Left lung (tissue), 14 donors: ENCODE measurements at places on chromosomes 2 and 18. TPM values are rescaled to one million over a fixed set of nuclear protein-coding genes. Genes with fewer than 3 reads are reported as not detected.
A peak's percentile ranks its signal among the peaks of the same experiment; 100 is the strongest.

- DNase-seq, result no peak
Measured at GRCh38 chr2:82968358-82968757, 1490.7 kb downstream of the SUCLG1 start.

DNA sequence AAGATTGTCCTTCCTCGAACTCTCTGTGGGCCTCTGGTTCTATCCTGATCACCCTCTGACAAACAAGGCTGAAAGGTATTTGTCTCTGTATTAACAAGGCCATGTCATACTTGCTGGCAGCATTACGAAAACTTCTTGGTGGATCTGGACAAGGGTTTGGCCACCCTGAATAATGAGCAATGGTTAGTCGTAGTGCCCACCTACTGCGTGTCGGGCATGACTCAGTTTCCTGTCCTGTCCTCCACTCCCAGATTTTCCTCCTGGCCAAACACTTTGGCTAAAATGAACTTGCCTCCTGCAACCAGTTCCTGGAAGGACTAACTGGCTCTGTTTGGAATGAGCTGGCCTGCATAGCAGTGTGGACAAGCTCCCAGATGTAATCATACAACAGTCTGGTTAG lies 198.5 kb upstream of the SMIM21 start:
- DNase-seq, result no peak

DNA sequence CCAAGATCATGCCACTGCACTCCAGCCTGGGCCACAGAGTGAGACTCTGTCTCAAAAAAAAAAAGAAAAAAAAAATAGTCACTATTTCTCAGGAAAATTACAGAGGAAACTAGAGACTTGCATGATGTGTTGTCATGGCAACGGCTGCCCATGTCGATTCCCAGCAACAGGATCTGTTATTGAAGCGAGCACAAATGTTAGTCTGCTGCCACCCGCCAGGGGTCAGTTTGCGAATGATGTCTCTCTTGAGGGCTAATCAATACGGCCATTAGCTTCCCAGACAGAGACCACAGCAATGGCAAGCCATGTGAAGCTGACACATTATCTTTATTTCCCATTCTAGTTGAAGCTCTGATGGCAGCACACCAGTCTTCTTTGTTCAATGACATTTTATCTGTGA lies 32.4 kb upstream of the ACYP2 start:
- DNase-seq, result no peak

- no peak for DNase-seq
Measured at GRCh38 chr2:234273887-234274584, 222.8 kb downstream of the ARL4C start.

DNA sequence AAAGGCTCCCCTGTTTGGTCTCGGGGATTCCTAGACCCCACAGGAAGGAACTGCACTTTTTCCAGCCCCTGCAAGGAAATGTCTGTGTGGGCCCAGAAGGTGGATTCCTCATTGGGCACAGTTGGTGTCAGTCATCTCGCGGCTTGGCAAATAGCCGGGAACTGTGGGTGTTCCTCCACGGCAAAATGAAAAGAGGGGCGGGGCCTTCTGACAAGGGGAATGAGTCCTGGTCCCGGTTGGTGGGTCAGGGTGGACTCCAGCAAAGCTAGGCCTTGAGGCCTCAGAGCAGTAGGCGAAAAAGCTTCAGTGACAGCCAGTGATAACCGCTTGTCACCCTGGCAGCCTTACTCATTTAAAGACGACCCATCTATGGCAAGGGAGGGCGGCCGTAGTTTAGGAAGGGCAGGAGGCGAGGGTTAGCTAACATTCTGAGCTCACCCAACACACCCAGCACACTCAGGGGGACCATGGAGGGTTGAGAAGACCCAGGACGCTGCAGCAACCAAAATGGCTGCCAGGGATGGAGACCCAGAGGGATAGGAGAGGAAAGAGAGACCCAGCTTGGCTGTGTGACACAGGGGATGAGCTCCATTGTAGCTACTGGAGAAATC lies 16.5 kb downstream of the SLC4A3 start:
- no peak for DNase-seq

DNA sequence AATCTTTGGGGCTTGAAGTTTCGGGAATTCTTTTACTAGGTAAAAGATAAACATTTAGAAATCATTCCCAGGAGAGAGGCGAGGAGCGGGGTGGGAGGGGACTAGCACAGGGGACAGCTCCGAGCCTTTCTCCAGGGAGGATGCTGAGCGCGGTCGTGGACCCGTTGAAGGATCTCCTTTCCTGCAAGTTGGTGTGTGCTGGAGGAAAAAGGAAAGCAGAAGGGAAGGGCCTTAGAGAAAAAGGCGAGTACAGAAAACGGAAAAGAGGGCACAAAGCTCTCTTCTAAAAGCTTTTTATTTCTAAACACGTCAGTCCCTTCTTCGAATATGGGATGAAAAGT lies 640 bp downstream of the SLC39A6 start:
- DNase-seq, result peak; percentile 19

DNA sequence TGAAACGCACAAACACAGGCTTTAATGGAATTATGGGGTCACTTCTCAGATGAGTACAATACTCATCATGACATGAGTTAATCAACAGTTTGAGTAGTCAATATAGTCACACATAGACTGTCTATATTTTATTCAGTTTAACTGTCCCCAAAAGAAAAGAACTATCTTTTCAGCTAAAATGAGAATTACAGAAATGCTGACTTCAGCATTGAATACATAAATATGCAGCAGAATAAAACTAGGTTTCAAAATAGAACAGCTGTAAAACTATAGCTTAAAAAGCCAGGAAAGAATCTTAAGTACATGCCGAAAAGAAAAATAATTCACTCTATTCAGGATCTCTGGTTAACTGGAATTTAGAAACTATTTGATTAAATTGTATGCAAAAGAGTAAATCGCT lies 30.0 kb downstream of the SMAD4 start:
- no peak for DNase-seq

DNA sequence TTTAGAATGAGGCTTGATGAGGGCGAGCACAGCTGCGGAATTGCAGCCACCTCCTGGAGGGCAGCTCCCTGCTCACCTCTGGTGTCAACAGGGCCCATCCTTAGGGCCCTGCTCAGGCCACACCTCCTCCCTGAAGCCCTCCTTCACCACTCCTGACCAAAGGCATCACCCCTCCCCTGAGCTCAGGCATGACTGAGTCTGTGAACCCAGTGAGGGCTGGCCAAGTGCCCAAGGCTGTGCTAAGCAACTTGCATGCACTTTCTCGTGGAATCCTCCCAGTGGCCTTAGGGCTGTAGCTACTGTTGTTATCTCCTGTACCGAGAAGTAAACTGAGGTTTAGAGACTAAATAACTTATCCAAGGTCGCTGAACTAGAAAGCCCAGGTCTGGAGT lies 101.7 kb downstream of the KLHL29 start:
- DNase-seq, result no peak

DNA sequence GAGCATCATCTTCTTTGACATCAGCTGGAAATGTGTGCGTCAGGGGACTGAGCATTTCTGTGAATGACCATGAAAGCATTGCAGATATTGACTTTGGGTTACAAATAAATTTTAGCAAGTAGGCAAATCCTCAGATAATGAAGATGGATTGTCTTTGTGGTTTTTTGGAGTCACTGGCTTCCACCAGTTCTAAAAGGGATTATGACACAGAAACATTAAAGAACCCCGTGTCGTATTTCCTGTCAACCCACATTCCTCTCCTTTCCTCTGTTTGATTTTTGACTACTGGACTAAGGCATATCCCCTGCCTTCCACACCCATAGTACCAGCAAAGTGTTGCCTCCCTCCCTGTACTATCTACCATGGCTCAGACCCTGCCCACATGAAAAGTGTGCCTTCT lies 268.1 kb downstream of the MYO3B start:
- no peak for DNase-seq

DNA sequence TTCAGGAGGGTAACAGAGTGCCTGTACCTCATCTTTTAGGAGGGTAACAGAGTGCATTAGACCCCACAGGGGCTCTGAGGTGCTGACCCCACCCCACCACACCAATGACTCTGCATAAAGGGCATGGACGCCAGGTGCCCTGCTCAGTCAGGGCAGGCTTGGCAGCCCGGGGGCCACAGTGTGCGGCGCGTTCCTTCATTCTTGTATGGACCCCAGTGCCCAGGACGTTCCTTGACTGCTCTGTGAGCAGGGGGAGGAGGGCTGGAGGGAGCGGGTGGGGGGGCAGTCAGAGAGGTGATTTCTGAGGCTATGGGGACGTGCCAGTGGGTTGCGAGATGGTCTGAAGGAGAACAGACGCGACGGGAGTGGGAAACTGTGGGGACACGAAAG lies 168.7 kb upstream of the NCK2 start:
- DNase-seq, result no peak

DNA sequence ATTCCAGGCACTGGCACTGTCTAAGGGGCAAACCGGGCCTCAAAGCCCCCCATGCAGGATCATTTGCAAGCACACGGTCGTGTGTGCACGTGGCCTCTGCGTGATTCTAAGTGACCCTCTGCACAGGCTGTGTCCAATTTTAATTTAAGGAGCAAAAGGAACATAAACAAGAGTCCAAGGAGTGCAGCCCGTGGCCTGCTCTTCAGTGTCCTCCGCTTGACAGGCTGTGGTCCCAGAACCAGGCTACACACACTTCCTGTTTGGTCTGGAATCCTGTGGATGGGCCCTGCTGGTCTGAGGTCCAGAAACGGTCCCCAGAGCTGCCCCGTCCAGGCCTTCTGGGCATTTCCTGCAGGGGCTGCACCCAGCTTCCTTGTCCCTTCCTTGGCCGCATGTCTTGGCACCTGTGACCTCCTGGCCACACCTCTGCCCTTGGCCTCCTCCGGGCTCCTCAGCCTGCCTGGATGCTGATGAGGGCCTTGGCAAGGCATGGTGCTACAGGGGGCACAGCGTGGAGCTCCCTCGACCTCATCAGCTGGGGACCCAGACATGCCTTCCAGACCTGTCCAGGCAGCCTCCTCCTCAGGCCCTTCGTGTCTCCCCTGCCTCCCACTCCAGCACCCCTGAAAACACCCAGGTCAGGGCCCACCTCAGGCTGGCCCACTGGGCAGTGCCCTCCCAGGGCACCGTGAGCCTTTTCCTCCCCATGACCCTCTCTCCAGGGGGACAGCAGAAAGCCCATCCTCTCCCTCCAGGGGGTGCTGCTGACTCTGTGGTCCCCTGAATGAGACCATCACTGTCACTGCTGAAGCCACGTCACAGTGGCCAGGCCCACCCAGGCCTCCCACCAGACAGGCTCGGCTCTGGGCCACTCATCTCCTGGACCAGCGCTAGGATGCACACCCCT lies 136.4 kb upstream of the GPC1 start:
- no peak for DNase-seq

GRCh38 chr18:52489396-52490306 lies 149.7 kb downstream of the DCC start:
- DNase-seq, result no peak

- DNase-seq, result no peak
Measured at GRCh38 chr2:157082950-157083349, 174.6 kb upstream of the GALNT5 start.

GRCh38 chr2:85997017-85997970 lies 108.4 kb downstream of the POLR1A start:
- DNase-seq, result no peak

DNA sequence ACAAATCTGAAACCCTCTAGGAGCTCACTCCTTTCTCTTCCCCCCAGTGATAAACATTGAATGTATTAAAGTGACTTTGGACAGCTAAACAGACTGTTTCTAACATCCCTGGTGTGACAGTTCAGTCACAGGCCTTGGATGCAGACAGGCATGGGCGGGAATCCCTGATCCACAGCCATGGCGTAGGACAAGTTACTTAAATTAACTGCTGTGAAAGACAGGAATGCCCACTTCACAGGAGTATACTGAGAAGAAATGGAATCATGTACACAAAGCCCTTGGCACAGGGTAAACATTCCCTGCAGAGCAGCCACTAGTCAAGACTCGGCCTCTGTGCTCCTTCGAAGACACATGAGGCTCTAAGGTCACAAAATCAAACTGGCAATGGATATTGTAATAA lies 34.0 kb downstream of the FARSB start:
- no peak for DNase-seq

LYPD6B gene
- polyA plus RNA-seq, result 26.6 TPM

CD8A gene
- polyA plus RNA-seq, result 0.79 TPM

SLC38A11 gene
- polyA plus RNA-seq, result 3.6 TPM

CHRNG gene
- not detected for polyA plus RNA-seq

USP37 gene
- 21.9 TPM for polyA plus RNA-seq

RAD51AP2 gene
- polyA plus RNA-seq, result 0.55 TPM

CD207 gene
- polyA plus RNA-seq, result 0.07 TPM

HOXD3 gene
- polyA plus RNA-seq, result 0.68 TPM

ANKRD12 gene
- polyA plus RNA-seq, result 28.8 TPM

MAL gene
- 3.7 TPM for polyA plus RNA-seq

C2orf78 gene
- polyA plus RNA-seq, result not detected

IL1F10 gene
- not detected for polyA plus RNA-seq
